ENCODE measurements at places on chromosomes 7 and 10.

GRCh38 chr7:102140952-102141370 lies 145.7 kb upstream of the SH2B2 start:
- DNase-seq, result no peak

DNA sequence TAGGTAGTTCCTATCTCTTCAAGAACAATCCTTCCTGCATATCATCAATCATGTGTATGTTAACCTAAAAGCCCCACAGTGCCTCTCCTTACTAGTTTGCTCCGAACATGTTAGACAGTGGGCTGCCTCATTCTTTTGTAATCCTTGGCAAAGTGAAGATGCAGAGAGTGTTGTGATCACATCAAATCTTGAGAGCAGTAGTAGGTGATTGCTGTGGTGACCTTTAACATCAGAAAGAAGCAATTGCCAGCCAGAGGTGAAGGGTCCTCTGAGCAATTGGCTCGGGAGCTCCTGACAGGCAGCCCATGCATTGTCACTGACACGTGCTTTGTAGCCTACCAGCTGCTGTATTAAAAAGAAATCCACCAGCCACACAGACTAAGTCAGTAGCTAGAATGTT lies 19.6 kb upstream of the GSTK1 start:
- no peak for DNase-seq

- no peak for DNase-seq
Measured at GRCh38 chr7:45709168-45710042, 135.2 kb downstream of the ADCY1 start.

GRCh38 chr7:2299131-2299829 lies 15.0 kb downstream of the SNX8 start:
- peak; percentile 8 for DNase-seq

DNA sequence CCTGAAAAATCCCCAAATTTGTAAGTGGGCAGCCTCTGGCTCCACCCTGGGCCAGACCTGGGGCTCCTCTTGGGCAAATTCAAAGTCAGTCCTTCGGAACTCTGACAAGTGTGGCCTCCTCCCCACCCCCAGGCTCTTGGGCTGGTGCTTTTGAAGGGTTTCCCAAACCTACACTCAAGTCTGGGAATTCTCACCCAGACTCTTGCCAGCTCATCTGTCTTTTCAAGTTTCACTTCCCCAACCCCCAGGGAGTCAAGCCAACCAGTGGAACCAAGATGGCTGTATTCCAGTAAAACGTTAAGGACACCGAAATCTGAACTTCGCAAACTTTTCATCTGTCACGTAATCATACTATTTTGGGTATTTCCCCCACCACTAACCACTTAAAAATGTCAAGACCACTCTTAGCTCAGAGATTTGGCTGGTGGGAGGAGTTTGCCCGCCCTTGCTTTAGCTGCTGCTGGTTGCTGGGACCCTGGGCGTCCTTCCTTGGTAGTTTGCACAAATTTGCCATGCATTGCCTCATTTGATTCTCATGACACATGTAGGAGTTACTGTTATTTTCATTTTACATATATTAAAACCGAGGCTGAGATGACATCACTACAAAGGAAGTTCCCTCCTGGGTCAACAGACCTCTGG lies 1.7 kb upstream of the MYO1G start:
- DNase-seq, result peak; percentile 68

DNA sequence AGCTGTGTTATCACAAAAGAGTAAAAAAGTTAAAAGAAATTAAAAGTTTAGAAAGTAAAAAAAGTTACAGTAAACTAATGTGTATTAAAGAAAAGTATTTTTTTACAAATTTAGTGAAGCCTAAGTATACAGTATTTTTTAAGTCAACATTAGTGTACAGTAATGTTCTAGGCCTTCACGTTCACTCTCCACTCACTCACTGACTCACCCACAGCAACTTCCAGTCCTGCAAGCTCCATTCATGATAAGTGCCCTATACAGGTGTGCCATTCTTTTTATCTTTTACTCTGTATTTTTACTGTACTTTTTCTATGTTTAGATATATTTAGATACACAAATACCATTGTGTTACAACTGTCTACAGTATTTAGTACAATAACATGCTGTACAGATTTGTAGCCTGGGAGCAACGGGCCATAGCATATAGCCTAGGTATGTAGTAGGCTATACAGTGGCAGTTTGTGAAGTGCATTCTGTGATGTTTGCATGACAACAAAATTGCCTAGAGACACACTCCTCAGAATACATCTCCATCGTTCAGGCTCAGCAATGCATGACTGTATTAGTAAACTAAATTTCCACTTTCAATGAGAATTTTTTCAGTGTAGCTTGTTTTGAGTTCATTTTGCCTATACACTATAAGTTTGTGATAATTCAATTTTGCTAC lies 539.9 kb upstream of the C7orf33 start:
- no peak for DNase-seq

- no peak for DNase-seq
Measured at GRCh38 chr10:132868995-132869394, 73.4 kb downstream of the CFAP46 start.

GRCh38 chr10:120646738-120647456 lies 189.9 kb downstream of the PLPP4 start:
- DNase-seq, result no peak

GRCh38 chr10:79241990-79242619 lies 105.2 kb upstream of the PPIF start:
- DNase-seq, result peak; percentile 68

DNA sequence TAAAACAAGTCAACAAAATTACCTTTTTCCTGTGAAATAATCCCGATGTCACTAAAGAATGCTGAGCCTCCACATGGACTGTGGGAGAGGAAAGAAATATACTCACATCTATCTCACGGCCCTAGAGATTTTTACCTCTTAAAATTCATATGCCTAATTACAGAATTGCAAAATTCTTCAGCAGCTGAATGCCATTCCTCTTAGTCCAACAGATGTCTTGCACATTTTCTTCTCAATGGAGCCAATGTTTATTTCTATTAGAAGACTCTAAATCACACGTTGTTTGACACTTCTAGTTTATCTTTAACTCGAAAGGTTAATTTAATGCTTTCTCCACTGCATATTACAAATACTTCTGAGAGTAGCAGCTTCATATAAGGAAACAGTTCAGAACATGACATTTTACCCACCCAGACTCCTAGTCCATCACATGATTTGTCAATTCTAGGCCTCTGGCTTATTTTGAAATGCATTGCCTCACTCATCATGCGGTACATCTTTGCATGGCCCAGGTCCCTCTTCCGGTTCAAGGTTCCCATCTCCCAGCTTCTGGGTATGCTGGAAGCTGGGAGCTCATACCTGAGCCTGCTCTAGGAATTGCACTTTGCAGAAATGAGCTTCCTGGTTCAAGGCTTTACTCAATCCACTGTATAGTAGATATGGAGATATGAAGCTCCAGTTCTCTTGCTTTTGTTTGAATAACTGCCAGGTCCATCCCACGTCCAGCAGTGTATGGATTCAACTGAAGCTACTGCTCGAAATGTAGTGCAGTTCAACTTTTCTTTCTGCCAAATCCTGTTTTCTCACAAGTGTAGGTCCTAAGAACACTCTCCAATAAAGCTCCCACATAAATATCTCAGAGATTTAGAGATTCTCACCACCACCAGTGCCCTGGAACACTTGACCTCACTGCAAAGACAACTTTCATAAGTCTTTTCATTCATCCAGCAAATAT lies 306.2 kb downstream of the GPR37 start:
- no peak for DNase-seq

GRCh38 chr10:43479275-43479674 lies 42.4 kb downstream of the ZNF487 start:
- no peak for DNase-seq

All from stimulated activated CD4-positive, alpha-beta T cell treated with anti-CD3 and anti-CD28 coated beads, Interleukin-4, amount 100 ng/mL, for 48 hours (primary cell).